ENCODE measurements at places on chromosomes 3 and 15.

DNA sequence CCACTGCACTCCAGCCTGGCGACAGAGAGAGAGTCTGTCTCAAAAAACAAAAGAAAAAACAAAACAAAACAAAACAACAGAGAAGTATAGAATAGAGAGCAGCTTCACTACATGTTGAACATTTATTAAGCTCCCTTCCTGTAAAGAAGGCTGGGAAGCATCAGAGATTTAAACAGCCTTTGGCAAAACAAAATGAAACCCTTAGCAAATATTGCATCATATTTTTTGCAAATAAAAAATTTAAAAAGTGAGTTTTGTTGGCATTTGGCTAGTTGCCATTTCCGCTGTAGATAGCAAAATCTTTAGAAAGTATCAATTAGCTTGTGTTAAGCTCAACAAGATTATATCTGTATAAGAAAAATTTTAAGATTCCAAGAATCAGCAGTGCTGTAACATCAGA lies 151.2 kb downstream of the SERPINI1 start:
- no peak for DNase-seq

GRCh38 chr3:87233805-87234204 lies 6.7 kb downstream of the CHMP2B start:
- no peak for DNase-seq

GRCh38 chr3:188091746-188092145 lies 62.2 kb upstream of the LPP start:
- DNase-seq, result no peak

DNA sequence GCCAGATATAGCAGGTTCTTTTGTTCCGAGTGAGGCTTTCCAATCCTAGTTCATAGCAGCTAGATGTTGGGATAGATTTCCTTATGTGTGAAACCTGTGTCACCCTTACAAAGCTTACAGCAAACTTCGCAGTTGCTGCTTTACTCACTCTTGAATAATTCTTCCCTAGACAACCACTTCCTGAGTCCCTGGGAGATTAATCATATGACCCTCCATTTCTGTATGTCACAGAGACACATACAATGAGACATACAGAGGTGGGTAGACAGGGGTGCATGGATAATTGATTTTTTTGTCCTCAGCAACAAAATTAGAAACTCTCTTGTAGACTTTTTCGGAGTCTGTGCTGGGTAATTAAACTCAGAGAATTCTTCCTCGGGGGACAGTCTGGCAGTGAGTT lies 163.2 kb downstream of the NSUN3 start:
- DNase-seq, result peak; percentile 77

- DNase-seq, result no peak
Observed at GRCh38 chr15:63103416-63103815, 18.2 kb upstream of the LACTB start.

- DNase-seq, result no peak
Observed at GRCh38 chr3:187858711-187859110, 113.4 kb upstream of the BCL6 start.

DNA sequence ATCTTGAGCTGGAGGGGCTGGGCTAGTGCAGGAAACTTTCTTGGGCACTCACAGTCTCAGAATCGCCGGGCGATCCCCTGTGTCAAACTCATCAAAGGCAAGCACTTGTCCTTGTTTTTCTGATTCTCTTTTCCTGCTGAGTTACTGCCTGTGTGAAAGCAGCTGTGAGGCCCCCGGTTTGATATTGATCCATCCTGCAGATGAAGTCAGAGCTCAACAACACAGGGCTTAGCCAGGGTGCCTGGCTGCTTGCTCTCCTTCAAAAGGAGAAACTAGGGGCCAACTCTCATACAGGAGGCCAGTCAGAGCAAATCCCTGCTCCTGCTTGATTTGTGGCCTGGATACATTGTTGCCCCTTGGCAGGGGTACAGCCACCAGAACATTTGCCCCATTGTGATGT lies 22.9 kb downstream of the CLSTN2 start:
- no peak for DNase-seq

- no peak for DNase-seq
Observed at GRCh38 chr3:172707030-172707429, 3.8 kb downstream of the NCEH1 start.

DNA sequence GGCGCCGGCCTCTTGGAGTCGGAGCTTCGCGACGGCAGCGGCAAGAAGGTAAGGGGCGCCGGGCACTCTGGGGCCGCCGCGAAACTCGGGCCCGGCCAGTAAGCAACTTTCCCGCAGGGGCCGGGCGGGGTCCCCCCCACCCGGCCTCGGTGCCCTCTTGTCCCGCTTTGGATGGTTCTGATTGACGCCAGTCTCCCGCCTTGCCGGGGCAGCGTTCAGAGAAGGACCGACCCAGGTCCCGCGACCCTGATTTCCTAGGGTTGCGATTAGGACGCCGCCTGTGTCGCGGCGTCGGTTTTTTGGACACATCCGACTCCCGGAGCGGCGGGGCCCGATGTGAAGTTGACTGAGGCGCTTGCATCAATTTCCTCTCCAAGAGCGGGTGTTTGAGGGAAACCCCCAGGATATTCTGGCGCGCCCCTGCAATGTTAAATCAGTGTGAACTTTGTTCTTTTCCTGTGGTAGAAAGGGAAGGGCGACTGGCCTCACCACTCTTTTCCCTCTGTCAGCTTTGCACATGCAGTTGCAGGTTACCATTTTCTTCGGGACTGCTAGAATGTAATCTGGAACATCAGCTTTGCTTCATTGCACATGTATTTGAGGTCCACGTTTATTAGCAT lies 755 bp downstream of the PDE8A start:
- DNase-seq, result no peak

- no peak for DNase-seq
Observed at GRCh38 chr15:23760024-23760423, 72.9 kb upstream of the NDN start.

GRCh38 chr3:69941037-69941436 lies 58.5 kb upstream of the SAMMSON start:
- no peak for DNase-seq

GRCh38 chr15:62121273-62122015 lies 43.6 kb downstream of the C2CD4B start:
- DNase-seq, result no peak

GRCh38 chr15:45603881-45604280 lies 16.7 kb downstream of the BLOC1S6 start:
- no peak for DNase-seq

DNA sequence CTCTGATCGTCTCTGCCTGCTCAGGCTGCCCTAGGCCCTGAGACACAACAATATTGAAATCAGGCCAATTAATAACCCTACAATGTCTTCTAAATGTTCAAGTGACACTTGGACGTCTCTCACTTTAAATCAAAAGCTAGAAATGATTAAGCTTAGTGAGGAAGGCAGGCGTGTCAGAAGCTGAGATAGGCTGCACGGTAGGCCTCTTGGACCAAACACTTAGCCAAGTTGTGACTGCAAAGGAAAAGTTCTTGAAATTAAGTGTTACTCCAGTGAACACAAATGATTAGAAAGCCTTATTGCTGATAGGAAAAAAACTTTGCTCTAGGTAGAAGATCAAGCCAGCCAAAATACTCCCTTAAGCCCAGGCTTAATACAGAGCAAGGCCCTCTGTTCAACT lies 2.2 kb downstream of the HPS3 start:
- no peak for DNase-seq

- peak; percentile 46 for DNase-seq
Observed at GRCh38 chr3:105647047-105647446, 221.8 kb downstream of the CBLB start.

DNA sequence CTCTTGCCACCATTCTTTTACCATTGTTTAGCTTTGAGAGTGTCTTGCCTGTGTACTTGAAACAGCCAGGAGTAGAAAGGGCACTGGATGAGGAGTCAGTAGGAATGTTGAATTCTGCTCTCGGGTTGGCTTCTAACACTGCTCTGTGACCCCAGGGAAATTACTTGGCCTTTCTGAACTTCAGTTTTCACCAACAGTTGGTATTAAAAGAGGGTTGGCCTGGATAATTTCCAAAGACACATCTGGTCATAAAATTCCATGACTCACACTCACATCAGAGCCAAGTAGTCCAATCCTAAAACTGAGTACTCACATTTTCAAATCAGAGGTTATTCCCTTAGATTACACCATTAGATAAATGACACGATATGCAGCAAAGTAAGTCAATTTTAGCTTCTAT lies 141.6 kb downstream of the ECT2 start:
- DNase-seq, result no peak
